Ureter (tissue), 1 donor: ENCODE measurements at places on chromosomes 16 and 17. TPM values are rescaled to one million over a fixed set of nuclear protein-coding genes. Genes with fewer than 3 reads are reported as not detected.

The ARRB2 gene
- 40.8 TPM for total RNA-seq

The PRSS53 gene
- 1.2 TPM for total RNA-seq

The KCNH6 gene
- total RNA-seq: not detected

- DNase-seq: no peak
These were observed 10.1 kb upstream of the ACSM2A start for GRCh38 chr16:20441191-20441590.

DNA sequence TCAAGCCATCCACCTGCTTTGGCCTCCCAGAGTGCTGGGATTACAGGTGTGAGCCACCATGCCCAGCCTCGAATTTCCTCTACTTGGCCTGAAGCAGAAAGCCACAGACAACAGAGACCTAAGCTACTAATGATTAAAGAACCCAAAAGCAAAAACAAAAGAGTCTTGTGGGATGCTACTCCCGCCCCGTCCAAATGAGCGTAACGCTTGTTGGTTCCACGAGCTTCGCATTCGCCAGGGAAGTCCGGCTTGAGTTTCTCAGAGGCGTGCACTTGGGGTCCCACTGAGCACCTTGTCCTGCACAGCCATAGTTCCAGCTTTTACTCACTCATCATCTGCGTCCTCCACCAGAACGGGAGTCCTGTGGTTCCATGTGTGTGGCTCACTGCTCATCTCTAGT, 16.0 kb downstream of the CEP295NL start:
- no peak for DNase-seq

- DNase-seq: no peak
These were observed 19.1 kb downstream of the CDIPT start for GRCh38 chr16:29843931-29844330.
